Naive thymus-derived CD4-positive, alpha-beta T cell (primary cell): ENCODE measurements at places on chromosomes 3 and 15.

DNA sequence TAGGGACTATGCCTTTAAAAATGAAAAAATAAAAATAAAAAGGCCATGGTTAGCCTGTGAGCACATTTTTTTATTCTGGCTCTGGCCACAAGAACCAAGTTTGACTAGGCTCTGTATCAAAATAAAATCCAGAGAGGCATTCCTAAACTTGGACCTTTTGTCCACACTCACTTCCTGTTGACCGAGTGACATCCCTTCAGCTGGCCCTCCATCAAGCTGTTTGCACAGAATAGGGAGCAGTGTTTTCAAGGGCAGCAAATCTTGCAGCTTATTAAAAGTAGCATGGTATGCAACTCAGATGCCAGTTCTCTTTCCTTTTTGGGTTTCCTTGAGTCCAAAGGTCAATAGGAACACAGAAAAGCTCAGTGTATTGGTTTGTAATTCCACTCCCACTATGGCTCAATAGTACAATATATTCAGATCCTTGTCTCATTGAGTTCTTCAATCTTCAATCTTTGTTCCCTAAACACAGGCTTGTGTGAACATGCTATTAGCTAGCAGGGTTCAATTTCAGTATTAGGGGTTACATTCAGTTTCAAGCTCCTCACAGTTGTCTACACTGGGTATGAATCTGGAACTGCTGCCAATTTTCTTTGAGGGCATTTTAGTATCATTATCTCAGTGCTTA is 244.5 kb downstream of the RBMS3 start:
- no peak for DNase-seq

GRCh38 chr3:50210176-50210509 is 5.1 kb downstream of the SLC38A3 start:
- no peak for DNase-seq

DNA sequence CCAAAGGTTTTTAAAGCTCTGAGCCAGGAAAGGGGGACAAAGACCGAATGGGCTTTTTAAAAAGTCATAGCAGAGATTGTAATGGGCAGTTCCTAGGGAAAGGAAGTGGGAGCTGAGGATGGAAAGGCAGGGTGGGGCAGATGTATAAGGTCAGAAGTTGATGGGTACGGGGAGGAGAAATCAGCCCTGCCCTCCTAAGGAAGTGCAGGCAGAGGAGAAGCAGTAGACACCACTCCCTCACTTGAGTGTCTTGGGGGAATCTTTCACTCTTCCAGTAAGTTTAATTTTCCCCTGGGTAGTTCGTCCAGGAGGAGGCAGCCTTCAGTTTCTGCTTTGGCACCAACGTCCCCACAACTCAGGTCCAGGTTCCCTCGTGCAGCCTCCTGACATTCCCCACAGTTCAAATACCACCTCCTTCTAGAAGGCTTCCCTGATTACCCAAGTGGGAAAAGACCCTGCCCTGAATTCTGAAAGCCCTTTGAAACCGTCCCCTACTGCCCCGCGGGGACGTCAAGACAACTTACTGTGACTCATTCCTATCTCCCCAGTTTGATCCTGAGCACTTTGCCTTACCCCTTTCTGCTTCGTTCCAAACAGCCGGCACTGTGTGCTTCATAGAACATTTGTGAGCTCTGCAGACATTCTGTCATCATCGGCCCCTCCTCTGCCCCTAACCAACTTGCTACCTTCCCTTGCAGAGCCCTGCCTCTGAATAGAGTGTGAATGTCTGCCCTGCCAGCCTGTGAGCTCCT is 14.3 kb upstream of the SRP14 start:
- DNase-seq = no peak

GRCh38 chr15:98580572-98580971 is 67.8 kb upstream of the IGF1R start:
- DNase-seq = no peak

DNA sequence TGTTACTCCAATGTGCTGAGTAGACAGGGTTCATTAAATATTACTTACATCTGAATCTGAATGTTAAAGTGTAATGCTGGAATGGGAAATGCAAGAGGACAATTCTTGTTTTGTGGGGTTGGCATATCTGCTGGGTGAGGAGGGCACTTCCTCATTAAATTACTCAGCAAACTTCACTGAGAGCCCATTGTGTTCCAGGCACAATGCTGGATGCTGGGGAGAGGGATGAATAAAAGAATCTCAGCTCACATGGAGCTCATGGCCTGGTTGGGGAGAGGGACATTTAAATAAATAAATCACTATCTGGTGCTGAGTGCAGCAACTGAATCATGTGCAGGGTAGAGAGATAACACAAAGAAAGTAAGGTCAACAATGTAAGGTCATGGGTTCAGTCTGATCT is 199.2 kb upstream of the CFAP20DC start:
- DNase-seq = no peak

- DNase-seq = no peak
These were observed 7.3 kb downstream of the TMEM212 start for GRCh38 chr3:171850320-171850959.

DNA sequence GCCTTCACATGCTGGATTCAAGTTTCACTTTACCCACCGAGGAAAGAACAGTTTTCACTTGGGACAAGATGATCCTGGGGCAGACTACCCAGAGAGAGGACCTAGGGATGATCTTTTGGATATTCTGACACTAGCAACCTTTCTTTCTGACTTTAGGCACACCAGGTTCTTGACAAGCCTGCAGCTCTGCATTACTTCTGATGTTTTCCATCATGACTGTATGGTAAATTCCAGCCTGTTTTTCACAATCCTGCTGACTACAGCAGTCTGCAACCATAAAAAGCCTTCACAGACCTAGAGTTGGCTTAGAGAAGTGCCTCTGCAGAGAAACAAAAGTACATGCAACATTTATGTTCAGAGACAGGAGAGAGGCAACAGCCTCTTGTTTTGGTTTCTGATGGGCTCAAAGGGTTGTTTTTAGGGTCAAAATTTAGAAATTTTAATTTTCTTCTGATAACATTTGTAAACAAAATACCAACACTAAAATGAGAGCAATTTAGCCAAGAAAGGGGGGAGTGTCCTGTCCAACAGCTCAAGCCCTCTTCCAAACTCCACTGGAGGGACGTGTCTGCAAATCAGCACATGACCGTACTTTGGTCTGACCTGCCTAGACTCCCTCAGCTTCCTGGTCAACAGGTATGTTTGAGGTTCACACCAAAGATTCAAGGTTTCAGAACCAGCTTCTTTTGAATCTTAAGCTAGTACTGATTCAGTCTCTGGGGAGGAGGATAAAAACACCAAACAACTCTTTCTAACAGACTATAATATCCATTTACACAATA is 799 bp downstream of the ABI3BP start:
- DNase-seq = no peak

DNA sequence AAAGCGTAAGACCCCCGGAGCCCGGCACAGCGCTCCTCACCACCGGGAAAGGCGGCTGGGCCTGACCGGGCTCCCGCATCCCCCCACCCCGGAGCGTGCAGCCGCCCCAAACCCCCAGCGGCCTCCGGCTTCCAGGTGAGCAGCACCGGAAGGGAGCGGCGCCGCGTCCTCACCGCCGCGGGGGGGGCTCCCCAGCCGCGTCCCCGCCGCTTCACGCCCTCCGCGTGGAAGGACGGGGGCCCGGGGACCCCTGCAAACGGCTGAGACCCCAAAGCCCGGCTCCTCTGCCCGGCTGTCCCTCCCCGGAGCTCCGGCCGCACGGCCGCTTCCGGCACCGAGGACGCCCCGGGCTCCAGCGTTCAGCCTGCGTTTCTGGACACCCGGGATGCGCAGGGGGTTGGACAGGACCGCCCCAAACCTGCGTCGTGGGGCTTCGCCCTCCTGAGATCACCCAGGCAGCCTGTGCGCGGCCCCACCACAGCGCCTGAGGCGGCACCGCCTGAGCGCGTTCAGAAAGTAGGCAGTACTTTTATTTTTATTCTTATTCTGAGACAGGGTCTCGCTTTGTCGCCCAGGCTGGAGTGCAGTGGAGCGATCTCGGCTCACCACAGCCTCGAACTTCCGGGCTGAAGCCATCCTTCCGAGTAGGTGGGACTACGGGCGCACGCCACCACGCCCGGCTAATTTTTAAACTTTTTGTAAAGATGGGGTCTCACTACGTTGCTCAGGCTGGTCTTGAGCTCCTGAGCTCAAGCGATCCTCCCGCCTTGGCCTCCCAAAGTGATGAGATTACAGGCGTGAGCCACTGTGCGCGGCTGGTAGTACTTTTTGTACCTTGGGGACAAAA is 51.6 kb upstream of the BLM start:
- DNase-seq = peak; percentile 38

DNA sequence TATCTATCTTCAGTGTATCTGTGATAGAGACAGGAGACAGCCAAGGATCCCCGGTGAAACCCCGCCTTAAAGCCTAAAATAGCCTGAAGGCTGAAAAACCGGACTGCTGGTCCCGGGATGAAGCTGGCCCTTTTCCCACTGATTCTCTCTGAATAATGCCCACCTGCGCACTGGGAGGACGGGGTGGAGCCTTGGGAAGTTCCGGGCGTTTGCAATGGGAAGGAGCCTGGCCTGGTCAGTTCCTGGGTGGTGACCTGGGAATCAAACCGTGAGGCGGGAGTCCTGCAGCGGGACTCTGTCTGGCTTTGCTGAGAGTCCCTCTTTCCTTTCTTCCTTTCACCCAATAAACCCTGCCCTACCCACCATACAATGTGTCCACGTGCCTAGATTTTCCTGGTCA is 157.9 kb downstream of the C3orf38 start:
- no peak for DNase-seq

DNA sequence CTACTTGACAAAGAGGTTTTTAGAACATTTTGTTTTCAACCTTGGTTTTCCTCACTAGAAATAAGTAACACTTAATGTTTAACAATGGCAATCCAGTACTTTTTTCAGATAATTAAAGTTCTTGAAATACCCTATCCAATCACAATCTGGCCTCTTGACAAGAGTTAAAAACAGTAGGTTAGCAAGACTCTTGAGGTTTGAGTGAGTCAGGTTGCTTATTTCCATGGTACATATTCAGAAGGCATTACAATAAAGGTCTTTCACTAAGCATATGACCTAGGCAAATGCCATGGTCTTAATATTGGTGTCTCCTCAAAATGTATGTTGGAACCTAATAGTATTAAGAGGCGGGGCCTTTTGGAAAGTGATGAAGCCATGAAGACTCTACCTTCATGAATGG is 5.6 kb downstream of the SUCNR1 start:
- no peak for DNase-seq

DNA sequence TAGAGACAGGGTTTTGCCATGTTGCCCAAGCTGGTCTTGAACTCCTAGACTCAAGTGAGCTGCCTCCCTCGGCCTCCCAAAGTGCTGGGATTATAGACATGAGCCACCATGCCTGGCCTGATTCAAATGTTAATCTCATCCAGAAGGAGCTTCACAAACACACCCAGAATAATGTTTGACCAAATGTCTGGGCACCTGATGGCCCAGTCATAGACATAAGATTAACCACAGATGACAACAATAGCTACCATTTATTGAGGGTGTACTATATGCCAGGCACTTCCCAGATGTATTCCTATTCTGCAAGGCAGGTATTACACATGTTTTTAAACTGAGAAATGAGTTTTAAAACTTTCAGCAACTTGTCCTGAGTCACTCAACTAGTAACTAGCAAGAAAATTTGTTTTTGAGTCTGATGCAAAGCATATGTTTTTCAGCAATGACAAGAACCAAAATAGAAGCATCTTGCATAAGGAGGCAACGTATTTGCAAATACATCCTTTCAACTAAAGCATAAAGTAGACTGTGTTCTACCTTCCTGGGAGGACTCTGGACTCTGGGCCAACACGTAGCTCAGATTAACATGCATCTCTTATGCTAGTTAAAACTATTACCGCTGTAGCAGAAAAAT is 8.1 kb upstream of the SPG21 start:
- DNase-seq = no peak

DNA sequence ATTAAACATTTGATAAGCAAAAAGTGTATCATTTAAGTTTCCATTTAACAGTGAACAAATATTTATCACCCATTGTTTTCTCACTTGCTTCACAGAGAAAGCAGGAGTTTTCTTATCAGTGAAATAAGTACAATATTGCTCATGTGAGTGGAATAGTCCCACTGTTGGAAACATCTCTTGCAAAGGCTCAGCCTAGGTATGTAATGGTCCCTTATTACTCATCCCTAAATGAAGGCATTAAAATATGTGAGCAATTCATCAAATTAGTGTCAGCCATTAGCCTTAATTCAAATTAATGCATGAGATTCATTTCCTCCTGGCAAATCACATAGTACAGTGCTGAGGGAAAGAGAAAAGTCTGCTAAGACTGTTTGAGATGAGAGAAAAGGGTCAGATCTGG is 9.6 kb upstream of the FMN1 start:
- DNase-seq = no peak

- no peak for DNase-seq
These were observed 707.7 kb upstream of the EPHA6 start for GRCh38 chr3:96106701-96107100.

GRCh38 chr3:42892169-42892568 is 13.8 kb upstream of the ZNF662 start:
- DNase-seq = no peak

DNA sequence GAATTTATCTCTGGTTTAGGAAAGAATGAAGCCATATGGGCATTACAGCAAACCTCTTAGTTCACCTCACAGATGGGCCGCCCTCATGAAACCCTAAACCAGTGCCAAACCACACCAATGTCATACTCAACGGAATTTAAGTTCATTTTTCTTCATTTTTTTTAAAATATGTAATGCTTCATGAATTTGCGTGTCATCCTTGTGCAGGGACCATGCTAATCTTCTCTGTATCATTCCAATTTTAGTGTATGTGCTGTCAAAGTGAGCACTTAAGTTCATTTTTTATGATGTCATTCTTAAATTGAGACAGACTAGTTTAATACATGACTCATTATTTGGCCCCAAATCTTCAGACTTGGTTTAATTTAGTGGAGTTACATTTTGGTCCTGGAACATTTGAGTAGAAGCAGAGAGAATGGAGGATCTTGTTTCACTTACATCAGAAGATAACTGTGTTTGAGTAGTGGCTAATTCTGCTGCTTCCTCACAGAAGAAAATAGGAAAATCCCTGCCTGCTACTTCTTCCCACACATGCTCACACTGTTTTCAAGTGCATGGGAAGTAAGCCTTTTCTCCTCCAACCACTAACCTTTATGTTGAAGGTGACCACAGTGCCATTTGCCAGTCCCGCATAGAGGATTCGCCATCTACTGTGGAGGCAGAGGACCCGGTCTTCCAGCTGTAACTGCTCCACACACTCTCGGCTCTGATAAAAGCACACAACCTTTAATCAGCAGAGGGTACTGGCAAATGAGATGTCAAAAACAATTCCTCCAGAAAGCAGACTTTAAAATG is 63.3 kb downstream of the ZNF106 start:
- DNase-seq = no peak

- no peak for DNase-seq
These were observed 971.4 kb downstream of the MCTP2 start for GRCh38 chr15:95202569-95203349.

- no peak for DNase-seq
These were observed 19.1 kb upstream of the SPINK8 start for GRCh38 chr3:48352546-48352945.

DNA sequence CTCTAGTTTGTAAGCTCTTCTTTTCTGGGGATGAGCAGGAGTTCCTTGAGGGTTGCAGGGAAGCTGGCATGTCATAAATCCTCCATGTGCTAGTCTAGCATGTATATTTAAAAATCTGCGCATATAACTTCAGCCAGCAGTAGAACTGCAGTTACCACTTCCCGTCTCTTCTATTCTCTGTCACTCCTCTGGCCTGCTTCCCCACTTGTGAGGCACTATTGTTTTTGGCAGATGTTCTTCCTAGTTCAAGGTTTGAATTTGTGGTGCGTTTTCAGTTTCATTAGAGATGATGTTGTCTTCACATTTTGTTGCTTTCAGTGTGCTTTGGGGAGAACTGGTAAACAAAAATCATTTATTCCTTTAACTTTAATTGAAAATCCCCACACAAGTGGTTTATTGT is 169.1 kb upstream of the ZPLD1 start:
- DNase-seq = no peak
